ENCODE measurements at places on chromosomes 1 and 21. TPM values are rescaled to one million over a fixed set of nuclear protein-coding genes. Genes with fewer than 3 reads are reported as not detected.

The ITGB3BP gene
- total RNA-seq, result 50.0 TPM

The SPATA45 gene
- not detected for total RNA-seq

The HJV gene
- total RNA-seq, result not detected

The EPHB2 gene
- total RNA-seq, result 0.09 TPM

The CD84 gene
- 34.6 TPM for total RNA-seq

The LCA5L gene
- not detected for total RNA-seq

The CD1B gene
- not detected for total RNA-seq

The ATP1A4 gene
- total RNA-seq, result 0.40 TPM

The RNPC3 gene
- 27.7 TPM for total RNA-seq

The TMPRSS2 gene
- not detected for total RNA-seq

The FMO3 gene
- not detected for total RNA-seq

Data from activated CD8-positive, alpha-beta memory T cell treated with anti-CD3 and anti-CD28 coated beads, Interleukin-2, amount 10 ng/mL, durations not matched to agents 7 days and 5 days (primary cell).